ENCODE measurements at places on chromosomes 1 and 21. TPM values are rescaled to one million over a fixed set of nuclear protein-coding genes. Genes with fewer than 3 reads are reported as not detected.

DNA sequence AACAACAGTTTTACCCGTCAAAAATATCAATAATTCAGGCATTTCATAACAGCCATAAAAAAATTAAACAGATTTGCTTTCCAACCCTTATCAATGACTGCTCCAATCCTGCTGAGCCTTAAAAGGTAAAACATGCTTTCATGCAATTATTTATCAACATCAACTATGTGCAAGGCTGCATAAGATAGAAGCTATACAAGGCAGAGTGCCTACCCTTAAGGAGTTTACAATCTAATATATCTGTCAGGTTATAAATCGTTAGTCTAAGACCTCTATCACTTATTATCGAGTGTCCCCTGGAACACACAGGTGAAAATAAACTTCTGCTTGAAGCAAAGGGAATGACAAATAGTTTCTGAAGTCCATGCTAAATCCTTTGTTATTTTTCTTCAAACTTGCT is 1.8 kb downstream of the ERRFI1 start:
- no peak for DNase-seq
- no peaks in the 10 kb centered on the region for H3K36me3 ChIP-seq
- H3K4me3 ChIP-seq = no peak overlapping the region
- peaks cover 57% of the 10 kb centered on the region for H3K27me3 ChIP-seq
- H3K27ac ChIP-seq = no peak overlapping the region
- H3K4me1 ChIP-seq = peaks cover 11% of the 10 kb centered on the region

DNA sequence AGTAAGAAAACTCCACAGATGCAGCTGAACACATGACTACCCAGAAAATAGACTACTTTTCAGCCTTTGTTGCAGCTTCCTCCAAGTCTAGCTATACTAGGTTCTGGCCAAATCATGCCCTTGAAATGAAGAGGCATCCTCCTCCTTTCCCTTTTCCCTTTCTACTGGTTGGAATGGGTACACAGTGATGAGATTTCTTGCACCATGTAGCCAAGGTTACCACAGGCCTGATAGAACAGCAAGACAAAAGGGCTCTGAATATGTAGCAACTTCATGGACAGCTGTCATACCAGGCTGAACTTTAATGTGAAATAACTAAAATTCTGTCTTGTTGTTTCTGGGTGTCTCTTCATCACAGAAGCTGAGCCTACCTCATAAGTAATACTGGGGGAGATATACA is 146.5 kb downstream of the PDE4B start:
- no peak overlapping the region for H3K4me3 ChIP-seq
- no peak overlapping the region for H3K27ac ChIP-seq
- peaks cover 22% of the 10 kb centered on the region for H3K27me3 ChIP-seq
- no peaks in the 10 kb centered on the region for H3K4me1 ChIP-seq
- DNase-seq = no peak

GRCh38 chr1:243939167-243939848 is 89.3 kb upstream of the AKT3 start:
- peaks cover 4% of the 10 kb centered on the region for H3K27me3 ChIP-seq
- DNase-seq = no peak
- no peak overlapping the region for H3K27ac ChIP-seq
- H3K4me3 ChIP-seq = no peak overlapping the region
- H3K36me3 ChIP-seq = no peaks in the 10 kb centered on the region

DNA sequence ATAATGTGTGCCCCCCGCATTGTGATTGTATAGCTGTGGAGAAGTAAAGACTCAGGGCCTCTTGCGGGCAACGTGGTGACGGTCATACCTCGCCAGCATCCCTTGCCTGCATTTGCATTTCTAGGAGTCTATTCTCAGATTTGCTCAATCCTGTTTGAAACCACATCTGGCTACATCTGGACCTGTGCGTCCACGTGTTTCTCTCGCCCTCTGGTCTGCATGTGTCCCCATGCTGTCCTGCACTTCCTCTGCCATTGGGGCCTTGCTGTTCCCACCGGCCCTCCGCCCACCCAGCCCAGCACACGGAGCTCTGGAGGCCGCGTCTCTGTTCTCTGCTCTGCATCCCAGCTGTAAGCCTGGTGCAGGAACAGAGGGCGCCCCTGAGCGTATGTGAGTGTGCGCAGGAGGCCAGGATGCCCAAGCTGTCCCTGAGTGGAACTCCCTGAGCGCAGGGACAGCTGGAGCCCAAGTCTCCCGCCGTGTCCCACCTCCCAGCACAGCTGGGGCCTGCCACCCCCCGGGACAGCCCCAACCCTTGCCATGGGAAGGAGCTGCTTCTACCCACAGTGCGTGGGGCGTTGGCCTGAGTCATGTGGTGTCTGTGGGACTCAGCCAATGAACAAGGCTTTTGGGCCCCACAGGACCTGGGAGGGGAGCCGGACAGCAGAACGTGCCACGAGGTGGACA is 1.6 kb downstream of the KRTAP10-2 start:
- no peak for DNase-seq
- peaks cover 20% of the 10 kb centered on the region for H3K36me3 ChIP-seq
- peaks cover 10% of the 10 kb centered on the region for H3K4me1 ChIP-seq
- no peak overlapping the region for H3K27ac ChIP-seq
- H3K27me3 ChIP-seq = peaks cover 5% of the 10 kb centered on the region
- H3K4me3 ChIP-seq = no peak overlapping the region

DNA sequence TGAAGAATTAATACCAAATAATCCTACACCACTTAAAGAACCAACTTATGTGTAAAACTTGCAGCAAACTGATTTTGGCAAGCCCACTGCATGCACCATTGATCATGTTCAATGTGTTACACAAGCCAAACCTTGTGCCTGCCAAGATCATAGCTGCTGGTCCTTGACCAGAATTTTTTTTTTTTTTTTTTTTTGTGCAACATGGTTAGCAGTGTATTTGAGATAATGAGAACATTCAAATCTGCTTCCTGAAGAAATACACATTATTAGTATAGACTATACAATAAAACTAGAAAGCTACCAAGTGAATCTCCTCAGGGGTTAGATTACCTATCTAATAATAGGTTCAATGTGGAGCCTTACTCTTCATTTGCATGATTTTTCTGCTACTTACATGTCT is 421.0 kb downstream of the MRPL39 start:
- DNase-seq = no peak
- no peaks in the 10 kb centered on the region for H3K4me1 ChIP-seq
- H3K36me3 ChIP-seq = no peaks in the 10 kb centered on the region
- H3K4me3 ChIP-seq = no peak overlapping the region

DNA sequence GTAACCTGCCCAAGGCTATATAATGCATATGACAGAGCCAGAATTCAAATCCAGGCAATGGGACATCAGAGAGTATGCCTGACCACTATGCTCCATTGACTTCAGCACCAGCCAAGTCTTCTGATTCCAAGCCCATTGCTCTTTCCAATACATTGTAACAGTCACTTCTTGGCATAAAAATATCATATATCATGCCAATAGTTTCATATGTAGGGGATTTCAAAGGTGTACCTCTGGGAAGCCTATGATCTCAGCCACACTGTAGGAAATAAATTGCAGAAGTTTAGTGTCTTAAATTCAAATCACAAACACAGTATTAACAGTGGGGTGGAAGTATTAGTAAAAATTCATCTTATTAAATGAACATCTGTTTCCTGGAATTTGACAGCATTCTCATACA is 30.0 kb upstream of the ROR1 start:
- H3K27me3 ChIP-seq = peaks cover 3% of the 10 kb centered on the region
- H3K27ac ChIP-seq = no peak overlapping the region
- H3K4me1 ChIP-seq = peaks cover 27% of the 10 kb centered on the region
- no peak overlapping the region for H3K4me3 ChIP-seq
- no peak for DNase-seq

DNA sequence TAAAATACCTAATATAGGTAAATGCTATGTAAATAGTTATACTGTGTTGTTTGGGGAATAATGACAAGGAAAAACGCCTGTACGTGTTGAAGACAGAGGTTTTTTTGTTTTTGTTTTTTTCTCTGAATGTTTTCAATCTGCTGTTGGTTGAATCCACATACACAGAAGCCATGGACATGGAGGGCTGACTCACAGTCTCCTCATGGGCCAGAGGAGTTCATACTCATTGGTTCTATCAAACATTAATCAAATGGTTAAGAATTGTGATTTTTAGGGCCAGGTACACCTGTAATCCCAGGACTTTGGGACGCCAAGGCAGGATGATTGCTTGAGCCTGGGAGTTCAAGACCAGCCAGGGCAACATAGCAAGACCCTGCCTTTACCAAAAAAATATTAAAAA is 20.5 kb downstream of the MIER1 start:
- no peak overlapping the region for H3K27ac ChIP-seq
- H3K27me3 ChIP-seq = no peaks in the 10 kb centered on the region
- peaks cover 58% of the 10 kb centered on the region for H3K36me3 ChIP-seq
- H3K4me3 ChIP-seq = no peak overlapping the region

GRCh38 chr1:186775036-186775435 is 53.7 kb upstream of the PLA2G4A start:
- H3K4me1 ChIP-seq = peaks cover 23% of the 10 kb centered on the region
- no peak for DNase-seq
- no peak overlapping the region for H3K27ac ChIP-seq
- H3K27me3 ChIP-seq = peaks cover 12% of the 10 kb centered on the region

- H3K36me3 ChIP-seq = no peaks in the 10 kb centered on the region
- peaks cover 8% of the 10 kb centered on the region for H3K27me3 ChIP-seq
- H3K4me3 ChIP-seq = no peak overlapping the region
- peaks cover 10% of the 10 kb centered on the region for H3K4me1 ChIP-seq
These were observed 16.2 kb downstream of the ATP1A4 start for GRCh38 chr1:160167580-160167979.

The GPR25 gene
- not detected for total RNA-seq

The B4GALT3 gene
- total RNA-seq = 57.6 TPM

The EXTL1 gene
- total RNA-seq = not detected

The CTSS gene
- 42.0 TPM for total RNA-seq

Measured in activated T-helper 2 cell treated with anti-CD3 and anti-CD28 coated beads, Interferon-gamma antibody, Interleukin-2, Interleukin-4, amounts not matched to agents 10 μg/mL and 5 μg/mL and 100 μg/mL, durations not matched to agents 14 hours and 24 hours and 36 hours (primary cell).